ENCODE measurements at places on chromosomes 4 and X.

- DNase-seq = no peak
Measured at GRCh38 chr4:40516651-40517050, 113.0 kb downstream of the RBM47 start.

- no peak for DNase-seq
Measured at GRCh38 chr4:29581457-29581856, 1138.7 kb upstream of the PCDH7 start.

DNA sequence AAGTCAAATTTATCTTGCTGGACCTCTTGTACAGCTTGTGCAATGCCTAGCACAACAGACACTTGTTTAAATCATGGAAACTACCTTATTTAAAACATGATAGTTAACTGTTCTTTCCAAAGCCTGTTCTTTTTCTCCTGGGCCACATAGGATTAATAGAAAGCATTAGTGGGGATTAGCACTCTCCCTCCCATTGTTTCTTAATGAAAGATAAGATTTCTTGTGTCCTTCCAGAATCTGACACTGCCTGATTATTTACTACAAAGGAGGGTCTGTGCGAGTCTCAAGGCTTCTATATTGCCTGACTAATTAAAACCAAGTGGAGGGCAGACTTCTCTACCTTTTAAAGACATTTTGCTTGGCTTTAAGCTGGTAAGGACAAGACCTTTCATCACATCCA lies 8.5 kb upstream of the ELMOD2 start:
- no peak for DNase-seq

DNA sequence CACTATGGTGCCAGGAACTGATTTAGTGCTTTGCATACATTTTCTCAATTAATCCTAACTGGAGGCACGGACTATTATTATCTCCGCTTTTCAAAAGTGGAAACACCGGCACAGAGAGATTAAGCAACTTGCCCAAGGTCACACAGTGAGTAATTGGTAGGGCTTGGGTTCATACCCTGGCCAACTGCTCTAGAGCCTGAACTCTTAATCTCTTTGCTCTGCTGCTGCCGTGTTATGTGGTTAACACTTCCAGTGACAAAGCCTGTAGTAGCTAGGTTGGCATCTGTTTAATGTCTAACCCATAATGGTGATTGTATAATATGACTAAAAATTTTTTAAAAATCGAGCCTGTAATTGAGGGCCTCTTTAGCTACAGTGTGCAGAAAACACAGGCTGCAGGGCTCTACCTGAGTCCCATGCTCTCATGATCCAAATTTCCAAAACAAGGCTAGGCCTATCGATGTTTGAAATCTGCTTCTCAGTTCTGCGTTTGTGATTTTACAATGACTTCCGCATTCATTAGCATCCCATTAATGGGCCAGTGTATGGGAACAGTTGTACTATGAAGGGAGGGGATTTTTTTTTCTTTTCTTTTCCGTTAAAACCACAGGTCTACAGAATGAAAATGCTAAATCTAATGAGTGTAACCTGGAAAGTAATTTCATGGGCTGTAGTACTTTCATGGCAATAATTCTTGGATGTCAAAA lies 219.3 kb upstream of the JADE1 start:
- peak; percentile 35 for DNase-seq

DNA sequence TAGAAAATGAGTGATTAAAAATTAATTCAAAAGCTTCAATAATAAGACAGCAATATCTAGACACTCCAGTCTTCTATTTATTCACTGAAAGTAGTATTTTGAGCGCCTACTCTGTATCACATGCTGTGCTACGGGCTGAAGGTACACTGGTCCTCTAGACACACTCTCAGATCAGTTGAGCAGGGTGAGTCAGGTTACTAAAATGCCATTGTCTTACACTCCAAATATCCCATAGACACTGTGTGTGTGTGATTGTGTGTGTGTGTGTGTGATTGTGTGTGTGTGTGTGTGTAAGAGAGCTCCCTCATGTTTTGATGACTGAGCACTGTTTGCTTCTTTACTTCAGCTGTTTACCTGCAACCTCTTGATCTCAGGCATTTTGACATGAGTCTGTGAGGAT lies 342.8 kb upstream of the BOD1L1 start:
- DNase-seq = no peak

GRCh38 chrX:31233941-31234496 lies 162.2 kb upstream of the FTHL17 start:
- no peak for DNase-seq

DNA sequence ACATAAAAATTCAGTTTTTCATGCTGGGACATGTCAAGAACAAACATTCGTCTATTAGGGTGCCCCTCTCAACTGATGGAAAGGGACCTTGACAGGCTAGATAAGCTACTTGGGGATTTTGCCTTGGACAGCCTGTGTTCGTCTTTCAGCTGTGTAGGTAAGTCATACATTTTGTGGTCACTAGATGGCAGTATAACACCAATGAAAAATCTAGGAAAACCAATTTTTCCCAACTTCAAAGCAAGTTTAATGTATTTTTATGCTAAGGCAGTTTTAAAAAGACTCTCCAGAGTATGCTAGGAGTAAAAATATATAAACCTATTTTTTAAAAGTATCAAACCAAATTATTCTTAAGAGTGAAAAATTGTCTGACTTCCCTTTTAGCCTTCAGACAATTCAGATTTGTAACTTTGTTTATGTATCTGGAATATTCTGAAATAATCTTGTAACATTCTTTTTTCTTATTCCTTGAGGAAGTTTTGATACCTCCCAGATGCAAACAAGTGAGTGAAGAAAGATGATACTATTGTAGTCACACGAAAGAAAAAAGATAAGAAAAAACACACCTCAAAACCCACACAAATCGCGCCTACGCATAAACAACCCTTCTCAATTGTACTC lies 158.3 kb downstream of the CPE start:
- DNase-seq = no peak

DNA sequence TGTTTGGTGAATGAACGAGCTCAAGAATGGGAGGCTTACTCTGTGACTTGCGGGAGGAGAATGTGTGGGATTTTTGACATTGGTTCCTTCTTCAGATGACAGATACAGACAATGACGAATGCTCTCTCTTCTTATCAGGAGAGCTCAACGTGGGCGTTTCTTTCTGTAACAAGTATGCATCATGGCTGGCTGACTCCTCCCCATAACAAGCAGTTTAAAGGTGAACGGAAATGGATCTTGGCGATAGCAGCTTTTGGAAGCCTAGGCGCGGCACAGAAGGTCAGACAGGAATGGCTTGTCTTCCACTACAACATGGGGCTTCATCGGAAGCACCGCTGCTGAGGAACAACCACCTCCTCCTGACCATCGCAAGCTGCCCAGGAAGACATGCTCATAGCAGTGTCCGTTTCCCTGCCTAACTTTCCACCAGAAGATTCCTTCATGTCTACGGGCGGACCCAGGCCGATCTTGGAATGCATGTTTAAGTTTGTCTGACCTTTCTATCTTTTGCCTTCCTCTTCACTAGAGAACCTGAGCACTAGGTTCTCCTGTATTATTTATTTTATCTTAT lies 18.3 kb upstream of the ACSL1 start:
- DNase-seq = no peak

DNA sequence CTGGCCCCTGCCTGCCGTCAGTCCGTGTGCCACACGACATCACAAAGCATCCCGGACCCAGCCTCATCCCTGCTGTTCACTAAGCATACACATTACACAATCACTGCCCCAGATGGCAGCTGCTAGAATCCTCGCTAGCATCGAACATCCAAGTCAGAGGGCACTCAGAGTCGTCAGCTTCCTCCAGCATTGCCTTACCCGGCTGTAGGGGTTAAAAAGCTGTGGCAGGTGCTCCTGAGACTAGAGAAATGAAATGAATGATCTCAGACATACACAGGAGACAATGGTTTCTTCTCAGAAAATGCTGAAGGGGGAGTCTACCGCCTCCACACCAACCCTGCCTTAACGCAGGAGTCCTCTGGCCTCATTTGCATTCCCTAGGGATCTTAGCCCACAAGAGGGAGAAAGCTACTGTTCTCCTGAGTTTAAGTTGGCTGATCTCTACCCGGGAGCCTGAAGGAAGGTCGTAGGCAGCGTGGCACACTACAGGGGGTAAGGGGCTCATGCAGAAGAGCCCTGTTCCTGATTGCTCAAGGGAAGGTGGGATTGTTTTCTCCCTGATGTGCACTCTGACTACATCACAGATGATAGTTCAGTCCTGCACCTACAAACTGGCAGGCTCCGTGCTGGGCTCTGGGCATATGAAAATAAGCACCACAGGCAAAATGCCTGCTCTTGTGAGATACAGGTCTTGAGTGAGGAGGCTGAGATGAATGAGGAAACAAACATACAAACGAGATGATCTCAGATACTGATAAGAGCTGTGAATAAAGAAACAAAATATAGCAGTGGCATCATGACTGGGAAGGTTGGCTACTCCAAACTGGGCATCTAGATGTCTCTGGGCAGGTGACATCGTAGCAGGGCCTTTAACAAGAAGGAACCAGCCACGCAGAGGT lies 2.6 kb upstream of the KIAA0232 start:
- no peak for DNase-seq

GRCh38 chr4:158172261-158173258 lies at the start of gene GASK1B:
TSS of gene GASK1B (minus strand) at chr4:158173025. CDS start at chr4:158171375, 1,650 bp downstream.
- no peak for DNase-seq

GRCh38 chrX:70338290-70338689 lies 48.4 kb downstream of the KIF4A start:
- DNase-seq = no peak

- DNase-seq = no peak
Measured at GRCh38 chr4:183842129-183842528, 63.0 kb upstream of the STOX2 start.

DNA sequence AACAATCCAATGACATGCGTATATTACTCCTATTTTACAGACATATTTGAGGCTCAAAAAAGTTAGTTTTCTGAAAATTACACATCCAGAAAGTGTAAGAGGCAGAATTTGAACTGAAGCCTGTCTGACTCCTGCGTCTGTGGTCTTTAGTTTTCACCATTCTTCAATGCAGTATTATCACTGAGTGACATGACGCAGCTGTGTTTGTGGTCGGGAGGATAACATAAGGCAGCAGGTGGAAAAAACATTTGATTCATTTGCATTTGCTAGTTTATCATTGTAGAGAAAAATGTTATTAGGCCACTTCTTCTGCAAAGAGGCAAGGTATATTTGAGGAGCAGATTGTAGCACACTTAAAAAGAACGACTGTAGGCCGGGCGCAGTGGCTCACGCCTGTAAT lies 186.7 kb downstream of the TENM3 start:
- no peak for DNase-seq

DNA sequence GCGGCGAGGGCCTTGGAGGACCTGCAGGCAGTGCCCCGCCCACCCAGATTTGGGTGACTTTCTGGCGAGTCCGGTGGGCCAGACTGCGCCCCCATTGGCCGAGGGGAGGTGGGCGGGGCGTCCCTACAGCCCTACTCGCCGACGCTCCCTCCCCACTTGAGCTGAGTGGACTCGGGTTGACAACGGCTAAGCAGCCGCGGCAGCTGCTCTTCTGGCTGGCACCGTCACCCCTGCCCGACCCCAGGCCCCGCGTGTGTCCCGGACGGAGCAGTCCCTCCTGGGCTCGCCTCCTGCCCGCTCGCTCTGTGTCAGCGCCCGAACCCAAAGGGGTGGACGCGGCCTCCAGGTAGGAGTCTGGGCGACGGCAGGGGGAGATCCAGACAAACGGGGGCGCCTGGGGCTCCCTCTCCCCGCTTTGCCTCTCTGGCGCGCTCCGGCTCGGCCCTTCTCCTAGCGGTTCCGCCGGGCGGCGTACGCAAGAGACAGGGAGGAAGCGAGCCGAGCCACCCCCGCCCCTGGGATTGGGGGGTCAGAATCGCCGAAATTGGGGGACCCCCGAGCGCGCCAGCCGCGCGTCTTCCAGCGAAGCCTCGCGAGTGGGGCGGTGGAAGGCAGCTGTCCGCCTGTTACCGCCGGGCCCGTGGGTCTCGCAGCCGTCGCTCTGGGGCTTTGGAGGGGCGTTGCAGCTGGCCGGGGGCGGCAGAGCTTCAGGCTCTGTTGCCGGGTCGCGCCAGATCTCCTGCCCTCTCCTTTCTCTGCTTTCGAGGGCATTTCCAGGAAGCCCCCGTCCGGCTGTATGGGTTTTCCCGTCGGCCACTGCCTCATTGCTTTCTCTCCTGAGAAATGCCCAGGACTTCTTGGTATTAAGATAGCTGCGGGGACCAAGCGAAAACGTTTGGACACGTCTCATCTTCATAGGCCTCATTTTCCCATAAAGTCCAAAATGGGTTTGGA lies 46.3 kb downstream of the STARD8 start:
- no peak for DNase-seq

DNA sequence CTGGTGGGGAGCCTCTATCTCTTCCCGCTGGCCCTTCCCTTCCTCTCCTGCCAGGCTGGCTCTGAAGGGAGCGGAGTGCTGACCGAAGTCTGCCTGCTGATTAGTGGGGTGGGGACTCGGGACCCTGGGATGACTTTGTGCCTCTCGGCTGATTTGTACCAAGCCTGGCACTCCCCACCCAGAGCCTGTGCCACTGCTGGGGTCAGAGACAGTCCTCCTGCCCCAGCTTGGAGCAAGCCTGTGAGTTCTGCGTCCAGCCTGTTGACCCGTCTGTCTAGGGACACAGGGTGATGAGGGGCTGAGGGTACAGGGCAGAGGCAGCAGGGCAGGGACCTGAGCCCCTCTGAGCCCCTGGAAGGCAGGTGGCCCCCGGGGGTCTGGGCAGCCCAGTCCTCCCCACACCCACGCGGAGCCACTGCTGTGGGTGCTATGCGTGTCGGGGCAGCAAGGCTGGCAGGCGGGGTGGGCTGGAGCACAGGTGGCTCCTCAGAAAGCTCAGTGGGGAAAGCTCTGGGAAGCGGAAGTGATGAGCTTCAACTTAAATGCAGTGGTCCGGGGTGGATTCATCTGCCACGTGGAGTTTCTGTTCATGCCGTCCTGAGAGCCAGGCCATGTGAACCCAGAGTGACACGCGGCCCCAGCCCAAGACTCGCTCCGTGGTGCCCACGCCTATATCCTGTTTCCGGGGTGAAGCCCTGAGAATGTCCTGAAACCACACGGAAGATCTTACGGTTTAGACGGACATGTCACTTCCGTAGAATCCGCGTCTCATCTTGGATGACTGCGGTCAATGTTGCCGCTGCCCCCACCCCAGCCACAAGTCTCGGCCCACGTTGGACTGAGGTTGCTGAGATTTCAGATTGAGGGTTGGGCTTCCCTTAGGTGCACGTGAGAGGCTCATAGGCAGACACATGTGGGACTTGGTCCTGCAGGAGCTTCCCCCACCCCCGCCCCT lies 21.1 kb upstream of the UVSSA start:
- DNase-seq = no peak

GRCh38 chrX:42771506-42772335 lies 6.2 kb downstream of the PPP1R2C start:
- DNase-seq = no peak

DNA sequence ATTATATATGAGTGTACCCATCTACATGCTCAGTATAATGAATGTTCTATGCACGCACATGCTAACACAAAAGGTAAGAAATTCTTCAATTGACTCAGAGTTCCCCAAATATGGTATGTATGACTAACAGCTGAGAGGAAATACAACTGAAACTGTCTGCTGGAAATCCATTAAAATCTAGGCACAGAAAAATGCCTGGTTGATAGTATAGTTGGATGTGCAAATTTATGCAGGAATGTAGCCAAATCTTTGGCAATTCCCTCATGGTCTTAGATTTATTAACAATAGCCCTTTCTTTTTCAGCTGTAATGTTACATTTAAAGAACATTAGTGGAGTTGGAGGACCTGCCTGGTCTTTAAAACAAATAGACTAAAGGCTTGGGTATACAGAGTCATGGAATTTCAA lies 5.5 kb downstream of the CAMK2D start:
- DNase-seq = no peak

GRCh38 chr4:173025131-173025530 lies 143.5 kb upstream of the GALNT7 start:
- DNase-seq = no peak
